ENCODE measurements at places on chromosomes 6 and 20.

DNA sequence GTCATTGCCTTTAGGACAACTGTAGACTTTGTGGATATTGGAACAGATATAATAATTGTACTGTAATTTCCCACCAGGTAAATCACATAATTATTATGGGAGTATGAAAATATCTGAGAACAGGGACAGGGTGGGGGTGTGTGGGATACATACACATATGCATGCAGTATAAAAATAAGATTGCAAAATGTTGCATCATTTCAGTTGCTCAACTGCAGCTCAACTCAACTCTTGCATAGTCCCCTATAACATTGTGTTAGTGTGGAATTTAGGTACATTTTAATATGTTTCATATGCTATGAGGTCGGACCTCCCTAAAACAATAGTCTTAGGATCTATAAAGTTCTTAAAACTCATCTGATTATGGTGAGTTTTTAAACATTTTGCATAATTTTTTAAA, 275.0 kb upstream of the FLRT3 start:
- no peak for DNase-seq

- DNase-seq = no peak
These were observed 113.5 kb upstream of the GLP1R start for GRCh38 chr6:38935051-38935450.

DNA sequence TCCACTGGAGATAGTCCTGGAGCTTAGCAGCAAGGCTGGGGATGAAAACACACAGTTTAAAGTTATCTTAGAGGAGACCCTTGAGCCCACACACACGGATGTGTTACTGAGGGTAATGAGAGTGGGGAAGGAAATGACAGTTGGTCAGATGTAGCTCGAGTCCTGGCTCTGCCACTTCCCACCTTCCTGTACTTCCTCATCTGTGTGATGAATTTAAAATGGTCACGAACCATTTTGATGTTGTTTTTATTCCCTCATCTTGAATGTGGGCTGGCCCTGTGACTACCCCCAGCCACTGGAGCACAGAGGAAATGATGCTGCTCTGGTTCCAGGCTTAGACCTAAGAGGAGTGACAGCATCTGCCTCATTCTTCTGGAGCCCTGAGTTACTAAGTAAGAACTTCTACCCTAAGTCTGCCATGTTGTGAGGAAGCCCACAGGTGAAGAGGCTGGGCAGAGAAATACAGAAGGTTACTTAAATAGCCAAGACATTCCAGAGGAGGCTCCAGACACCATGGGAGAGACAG, 141.2 kb downstream of the NRN1 start:
- DNase-seq = no peak

DNA sequence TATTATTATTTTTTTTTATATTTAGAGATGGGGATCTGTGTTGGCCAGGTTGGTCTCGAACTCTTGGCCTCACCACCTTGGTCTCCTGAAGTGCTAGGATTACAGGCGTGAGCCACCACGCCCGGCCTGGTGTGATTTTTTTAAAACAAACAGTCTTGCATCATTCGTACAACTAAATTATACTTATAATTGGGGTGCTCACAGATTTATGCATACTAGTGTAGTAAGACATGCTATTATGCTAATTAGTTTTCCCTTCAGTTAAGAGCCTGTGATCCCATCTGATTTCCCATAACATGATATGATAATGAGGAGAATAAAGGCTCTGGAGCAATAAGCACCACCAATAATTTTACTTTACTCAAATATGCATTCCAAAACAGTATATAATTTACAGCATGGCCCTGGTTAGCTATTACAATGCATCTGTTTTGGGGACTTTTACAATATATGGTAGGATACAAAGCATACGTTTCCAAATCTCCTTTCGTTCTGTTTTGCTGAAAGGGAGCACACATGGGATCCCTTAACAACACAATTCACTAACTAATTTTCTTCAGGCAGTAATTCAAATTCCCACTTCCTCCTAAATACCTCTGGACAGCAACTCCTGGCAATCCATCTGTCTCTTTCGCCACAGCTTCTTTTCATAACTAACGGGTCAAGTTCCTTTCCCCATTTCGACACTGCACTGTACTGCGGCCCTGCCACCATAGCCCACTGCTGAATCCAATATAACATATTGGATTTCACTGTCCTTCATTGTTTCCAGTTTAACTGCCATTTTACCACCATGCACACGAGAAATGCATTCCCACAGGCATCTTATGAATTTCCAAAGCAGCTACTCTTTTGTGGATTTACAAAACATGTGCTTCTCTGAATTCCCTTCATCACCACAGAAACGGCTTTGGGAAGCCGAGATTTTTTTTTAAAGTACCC, 1.7 kb downstream of the NUDT3 start:
- DNase-seq = peak; percentile 51

Measured in NCI-H1694 treated with DMSO at 0.1 percent for 48 hours (cell line).